Dorsolateral prefrontal cortex (tissue), 122 donors: ENCODE measurements at places on chromosomes 5 and 9. TPM values are rescaled to one million over a fixed set of nuclear protein-coding genes. Genes with fewer than 3 reads are reported as not detected.

Gene PAEP
- not detected for total RNA-seq

Gene OR1J1
- total RNA-seq = not detected

Gene CARD6
- 1.5 TPM for total RNA-seq

Gene SH3RF2
- 3.6 TPM for total RNA-seq

Gene PDGFRB
- 93.8 TPM for total RNA-seq

Gene DRD1
- 10.2 TPM for total RNA-seq

Gene NTRK2
- total RNA-seq = 435 TPM

Gene SLC24A2
- 238 TPM for total RNA-seq

Gene C5orf46
- not detected for total RNA-seq

Gene DNAH5
- total RNA-seq = 2.6 TPM

Gene CLIC3
- total RNA-seq = not detected

Gene PPP6C
- total RNA-seq = 54.5 TPM

Gene RNF183
- total RNA-seq = 0.27 TPM
